ENCODE measurements at places on chromosomes 7 and 10.
A peak's percentile ranks its signal among the peaks of the same experiment; 100 is the strongest.

DNA sequence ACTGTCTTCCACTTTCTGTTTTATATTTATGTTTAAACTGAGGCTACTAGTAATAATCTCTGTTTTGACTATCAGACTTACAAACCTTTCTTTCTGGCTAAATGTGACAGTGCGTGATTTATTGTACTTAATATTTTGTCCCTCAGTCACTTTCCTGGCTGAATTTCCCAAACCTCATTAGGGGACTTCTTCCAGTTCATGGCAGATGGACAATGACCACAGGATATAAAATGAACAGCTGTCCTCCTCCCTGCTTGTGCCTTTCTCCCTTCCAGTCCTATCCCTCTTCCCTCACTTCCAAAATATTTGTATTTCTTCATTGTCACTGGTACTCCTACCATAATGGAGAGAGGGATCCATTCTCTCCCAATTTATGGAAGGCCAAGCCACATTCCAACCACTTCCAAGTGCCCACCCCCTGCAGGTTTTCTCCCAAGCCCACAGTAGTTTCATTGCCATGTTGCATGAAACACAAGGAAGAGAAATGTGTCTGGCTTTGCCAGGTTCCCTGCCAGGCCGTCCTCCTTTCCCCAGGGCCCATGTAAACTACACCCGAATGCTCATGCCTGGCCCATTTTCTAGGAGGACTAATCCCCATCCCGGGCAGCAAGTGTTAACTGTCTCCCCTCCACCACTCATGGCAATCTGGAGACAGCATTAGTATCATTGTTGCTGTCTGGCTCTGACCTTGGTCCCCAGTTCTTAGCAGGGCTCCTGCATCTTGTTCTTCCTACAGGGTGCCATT, 269.5 kb upstream of the SLC26A5 start:
- no peak for ATAC-seq

DNA sequence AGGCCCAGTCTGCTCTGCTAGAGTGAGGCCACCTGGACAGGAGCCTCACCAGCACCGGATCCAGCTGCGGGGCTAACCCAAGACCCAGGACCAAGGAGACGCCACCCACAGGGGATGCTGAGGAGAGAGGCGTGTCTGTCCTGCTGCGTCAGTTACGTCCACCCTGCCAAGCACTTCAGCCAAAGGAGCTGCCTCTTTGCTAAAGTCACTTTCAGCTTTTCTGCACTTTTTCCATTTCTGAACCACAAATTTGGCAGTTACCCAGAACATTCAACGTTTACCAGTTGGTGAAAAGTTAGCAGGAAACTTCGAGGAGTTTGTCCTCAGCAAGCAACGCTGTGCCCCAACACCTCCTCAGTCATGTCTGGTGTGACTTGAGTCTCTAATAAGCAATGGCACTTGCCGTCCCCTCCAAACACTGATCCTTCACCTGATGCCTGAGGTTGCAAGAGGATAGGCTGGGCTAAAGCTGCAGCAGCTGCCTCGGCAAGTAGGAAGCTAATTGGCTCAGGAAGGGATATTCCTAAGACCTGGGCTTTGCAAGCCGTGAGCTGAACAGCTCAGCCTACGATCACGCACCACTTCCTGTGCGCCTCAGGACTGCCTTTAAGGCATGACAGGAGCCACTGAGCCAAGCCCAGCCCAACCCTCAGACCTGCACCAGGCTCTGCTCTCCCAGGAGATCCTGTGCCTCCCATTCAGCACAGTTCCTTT, 40.1 kb downstream of the KCNH2 start:
- ATAC-seq: peak; percentile 50

DNA sequence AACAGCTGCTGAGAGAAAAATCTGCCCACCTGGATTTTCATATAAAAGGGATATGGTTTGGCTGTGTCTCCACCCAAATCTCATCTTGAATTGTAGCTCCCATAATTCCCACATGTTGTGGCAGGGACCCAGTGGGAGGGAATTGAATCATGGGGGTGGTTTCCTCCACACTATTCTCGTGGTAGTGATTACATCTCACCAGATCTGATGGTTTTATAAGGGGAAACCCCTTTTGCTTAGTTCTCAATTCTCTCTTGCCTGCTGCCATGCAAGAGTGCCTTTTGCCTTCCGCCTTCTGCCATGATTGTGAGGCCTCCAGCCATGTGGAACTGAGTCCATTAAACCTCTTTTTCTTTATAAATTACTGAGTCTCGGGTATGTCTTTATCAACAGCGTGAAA, 20.8 kb upstream of the MKI67 start:
- ATAC-seq: peak; percentile 41

DNA sequence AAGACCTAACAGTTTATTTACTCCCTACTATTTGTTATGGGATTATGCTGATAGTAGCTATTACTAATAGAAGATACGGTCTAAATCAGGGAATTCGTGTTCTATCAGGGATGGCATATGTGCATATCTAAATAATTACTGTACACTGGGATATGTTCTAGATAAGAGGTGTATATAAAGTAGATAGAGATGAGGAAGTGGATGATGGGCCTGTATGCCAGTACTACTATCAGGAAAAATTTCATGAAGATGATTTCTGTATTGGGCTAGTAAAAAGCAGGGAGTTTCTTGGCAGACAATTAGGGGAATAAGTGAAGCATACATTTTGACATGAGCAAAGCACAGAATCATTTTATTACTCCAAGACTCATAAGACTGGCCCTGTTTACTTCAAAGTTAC, 26.2 kb downstream of the PTPN12 start:
- no peak for ATAC-seq

GRCh38 chr7:17097668-17098297, 200.7 kb upstream of the AHR start:
- no peak for ATAC-seq

- ATAC-seq: no peak
Measured at GRCh38 chr7:71144963-71145362, 13.0 kb downstream of the GALNT17 start.

DNA sequence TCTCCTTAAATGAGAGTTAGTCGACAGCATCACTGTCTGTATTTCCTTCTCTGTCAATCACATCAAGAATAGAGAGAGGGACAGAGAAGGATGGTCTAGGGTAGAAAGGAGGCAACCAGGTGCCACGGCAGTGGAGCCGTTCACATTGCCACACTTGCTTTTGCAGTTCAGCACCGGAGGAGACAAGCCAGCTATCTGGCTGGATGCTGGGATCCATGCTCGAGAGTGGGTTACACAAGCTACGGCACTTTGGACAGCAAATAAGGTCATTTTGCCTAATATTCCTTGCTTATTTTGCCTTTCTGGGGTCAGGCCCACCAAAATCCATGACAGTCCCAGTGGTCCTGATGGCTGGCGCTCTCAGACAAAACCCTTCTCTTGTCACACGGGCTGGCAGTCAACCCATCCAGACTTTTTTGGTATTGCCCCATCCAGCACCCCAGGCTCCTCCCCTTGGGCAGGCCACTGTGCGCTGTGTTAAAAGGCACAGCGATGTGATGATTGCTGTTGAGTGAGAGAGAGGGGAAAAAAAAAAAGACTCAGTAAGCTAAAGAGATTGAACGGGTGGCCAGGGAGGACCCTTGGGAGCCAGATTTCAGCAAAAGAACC, 8.4 kb downstream of the CPA2 start:
- ATAC-seq: no peak

DNA sequence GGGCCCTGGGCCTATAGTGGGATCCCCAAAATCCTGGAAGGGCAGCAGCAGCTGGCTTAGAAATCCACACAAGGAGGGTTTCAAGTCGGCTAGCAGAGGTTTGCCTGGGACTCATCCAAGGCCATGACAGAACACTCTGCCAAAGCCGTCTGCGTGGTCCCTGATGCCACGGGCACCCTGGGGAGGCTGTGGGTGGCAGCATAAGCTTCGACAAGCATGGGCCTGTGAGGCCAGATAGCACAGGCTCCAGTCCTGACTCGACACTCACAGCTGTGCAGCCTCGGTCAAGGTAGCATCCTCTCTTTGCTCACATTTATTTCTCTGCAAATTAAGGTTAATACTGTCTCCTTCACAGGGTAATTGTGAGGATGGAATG, 138.3 kb downstream of the JCAD start:
- no peak for ATAC-seq

GRCh38 chr7:112172870-112173567, 33.2 kb downstream of the DOCK4 start:
- ATAC-seq: no peak

DNA sequence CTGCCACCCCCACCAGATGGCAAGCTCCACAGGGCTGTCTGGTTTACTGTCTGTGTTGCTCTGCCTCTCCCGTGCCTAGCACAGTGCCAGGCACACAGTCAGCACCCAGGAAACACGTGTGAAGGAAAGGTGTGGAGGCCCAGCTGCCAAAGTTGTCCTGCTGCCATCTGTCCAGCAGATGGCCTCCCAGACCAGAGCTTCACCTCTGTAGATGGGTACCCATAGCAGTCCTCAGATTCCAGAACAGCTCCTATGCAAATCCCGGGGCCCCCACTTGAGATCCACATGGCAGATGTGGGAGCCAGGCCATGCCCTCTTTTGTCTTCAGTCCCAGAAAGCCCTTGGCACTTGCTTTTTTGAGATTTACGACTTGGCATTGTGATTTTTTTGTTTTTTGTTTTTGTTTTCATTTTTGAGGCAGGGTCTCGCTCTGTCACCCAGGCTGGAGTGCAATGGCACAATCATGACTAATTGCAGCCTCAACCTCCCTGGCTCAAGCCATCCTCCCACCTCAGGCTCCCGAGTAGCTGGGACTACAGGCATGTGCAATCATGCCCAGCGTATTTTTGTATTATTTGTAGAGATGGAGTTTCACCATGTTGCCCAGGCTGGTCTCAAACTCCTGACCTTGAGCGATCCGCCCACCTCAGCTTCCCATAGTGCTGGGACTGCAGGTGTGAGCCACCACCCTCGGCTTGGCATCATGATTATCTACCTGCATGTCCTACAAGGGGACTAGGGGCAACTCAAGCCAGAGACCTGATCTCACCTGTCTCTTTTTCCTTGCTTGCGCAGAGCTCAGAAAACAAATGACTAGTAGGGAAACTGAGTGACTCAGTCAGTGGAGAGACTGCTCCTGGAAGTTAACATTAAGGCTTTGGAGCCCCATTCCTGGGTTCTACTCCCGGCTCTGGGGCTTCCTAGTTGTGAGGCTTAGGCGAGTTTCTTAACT, 16.9 kb upstream of the PALD1 start:
- peak; percentile 51 for ATAC-seq

- ATAC-seq: no peak
Measured at GRCh38 chr10:24382979-24383663, 174.2 kb downstream of the KIAA1217 start.

GRCh38 chr7:100555701-100556100, 16.7 kb downstream of the AGFG2 start:
- ATAC-seq: no peak

DNA sequence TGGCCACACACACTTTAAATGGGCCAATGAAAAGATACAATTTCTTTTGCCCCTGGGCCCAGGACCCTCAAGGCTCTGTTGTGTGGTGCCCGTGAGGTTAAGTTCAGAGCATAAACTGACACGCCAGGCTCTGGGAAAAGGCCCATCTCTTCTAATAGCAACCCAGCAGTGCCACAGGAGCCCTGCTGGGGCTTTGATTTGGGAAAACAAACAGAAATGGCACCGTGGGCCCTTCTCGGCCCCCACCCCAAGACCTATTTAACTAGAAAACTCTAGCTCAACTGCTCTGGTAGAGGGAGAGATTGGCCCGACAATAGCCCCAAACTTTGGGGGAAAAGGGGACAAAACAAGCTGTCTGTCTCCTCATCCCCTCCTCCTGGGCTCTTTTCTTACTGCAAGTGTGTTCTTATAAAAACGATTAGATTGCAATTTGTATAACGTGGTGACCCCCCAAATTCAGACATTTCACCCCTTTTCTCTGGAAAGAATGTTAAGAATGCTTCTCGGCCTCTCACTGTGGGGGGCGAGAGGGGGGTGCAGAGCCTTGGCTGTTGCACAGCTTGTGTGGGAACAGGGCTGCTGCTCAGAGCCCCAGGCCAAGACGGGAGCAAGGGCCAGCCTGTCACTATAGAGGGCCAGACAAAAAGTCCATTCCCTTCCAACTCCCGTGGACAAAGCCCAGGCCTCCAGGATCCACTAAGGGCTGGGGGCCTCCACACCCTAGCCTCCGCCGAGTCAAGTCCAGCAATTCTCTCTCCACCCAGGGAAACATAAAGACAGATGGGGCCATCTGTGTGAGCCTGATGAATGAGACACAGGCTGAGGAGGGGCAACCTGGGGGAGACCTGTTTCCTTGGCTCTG, 26.8 kb downstream of the DPCD start:
- no peak for ATAC-seq

- ATAC-seq: no peak
Measured at GRCh38 chr7:141820067-141820466, 21.2 kb downstream of the PRSS37 start.

- ATAC-seq: no peak
Measured at GRCh38 chr10:111037858-111038257, 39.0 kb upstream of the ADRA2A start.

- ATAC-seq: peak; percentile 62
Measured at GRCh38 chr7:151876899-151877777, at the start of gene PRKAG2. PRKAG2 (minus strand) TSS chr7:151877115; CDS start chr7:151876620, 495 bp downstream.

DNA sequence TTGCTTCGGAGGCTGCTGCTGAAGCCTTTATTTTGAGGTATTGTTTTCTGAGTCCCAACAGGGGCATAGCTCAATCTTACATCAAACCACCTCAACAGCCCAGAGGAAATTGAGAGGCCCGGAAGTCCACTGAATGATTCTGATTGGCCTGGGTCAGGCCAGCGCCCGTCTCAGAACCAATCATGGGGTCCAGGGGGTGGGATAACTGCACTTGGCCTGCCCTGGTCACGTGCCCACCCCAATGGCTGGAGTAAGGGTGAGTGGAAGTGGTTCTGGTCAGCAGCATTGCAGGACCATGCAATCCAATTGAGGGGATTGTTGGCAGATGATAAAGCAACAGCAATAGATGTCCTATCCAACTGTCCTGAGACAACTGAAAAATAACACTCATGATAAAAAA, 190.6 kb downstream of the HERPUD2 start:
- no peak for ATAC-seq

DNA sequence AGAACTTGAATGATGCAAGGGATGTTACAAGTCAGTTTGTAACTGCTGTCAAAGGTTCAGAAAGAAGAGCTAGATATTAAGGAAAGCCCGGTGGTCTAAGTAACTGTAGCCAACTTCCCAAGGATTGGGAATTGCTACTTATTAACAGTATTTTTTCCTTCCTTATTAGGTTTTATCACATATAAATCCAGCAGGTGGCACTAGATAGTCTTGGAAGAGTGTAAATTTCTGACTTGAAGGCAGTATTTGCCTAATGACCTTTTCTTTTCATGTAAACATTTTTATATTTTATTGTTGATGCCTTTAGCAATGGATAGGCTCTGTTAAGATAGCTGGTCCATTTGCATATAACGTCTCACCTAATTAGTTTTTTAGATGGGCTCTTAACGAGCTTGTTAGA, 51.2 kb downstream of the ANLN start:
- ATAC-seq: no peak
